Camera-type eye (tissue), 1 donor: ENCODE measurements at places on chromosomes 7 and 10. TPM values are rescaled to one million over a fixed set of nuclear protein-coding genes. Genes with fewer than 3 reads are reported as not detected.

FAM25C gene
- not detected for total RNA-seq

GPNMB gene
- total RNA-seq, result 110 TPM

ZNF488 gene
- 7.5 TPM for total RNA-seq

WNT2 gene
- total RNA-seq, result 2.6 TPM

PGAM2 gene
- total RNA-seq, result 23.7 TPM

HKDC1 gene
- 18.0 TPM for total RNA-seq

EEPD1 gene
- 21.3 TPM for total RNA-seq

SPRN gene
- total RNA-seq, result 3.8 TPM

PLXNA4 gene
- total RNA-seq, result 17.5 TPM

OR13A1 gene
- total RNA-seq, result not detected

CFAP46 gene
- 7.5 TPM for total RNA-seq

TRIM56 gene
- total RNA-seq, result 13.4 TPM

CTNNA3 gene
- 9.3 TPM for total RNA-seq

CADPS2 gene
- 29.2 TPM for total RNA-seq

ACSL5 gene
- total RNA-seq, result 3.6 TPM

FEZF1 gene
- total RNA-seq, result 0.27 TPM

ACHE gene
- total RNA-seq, result 25.7 TPM

ZNF239 gene
- 11.5 TPM for total RNA-seq

ITIH5 gene
- total RNA-seq, result 49.9 TPM

TACR2 gene
- total RNA-seq, result not detected

FIGNL1 gene
- total RNA-seq, result 40.1 TPM
